Naive thymus-derived CD4-positive, alpha-beta T cell (primary cell): ENCODE measurements at places on chromosomes 4 and X. TPM values are rescaled to one million over a fixed set of nuclear protein-coding genes. Genes with fewer than 3 reads are reported as not detected.

Gene UGT8
- not detected for polyA plus RNA-seq

Gene SHROOM4
- polyA plus RNA-seq: not detected

Gene CSAG1
- polyA plus RNA-seq: not detected

DNA sequence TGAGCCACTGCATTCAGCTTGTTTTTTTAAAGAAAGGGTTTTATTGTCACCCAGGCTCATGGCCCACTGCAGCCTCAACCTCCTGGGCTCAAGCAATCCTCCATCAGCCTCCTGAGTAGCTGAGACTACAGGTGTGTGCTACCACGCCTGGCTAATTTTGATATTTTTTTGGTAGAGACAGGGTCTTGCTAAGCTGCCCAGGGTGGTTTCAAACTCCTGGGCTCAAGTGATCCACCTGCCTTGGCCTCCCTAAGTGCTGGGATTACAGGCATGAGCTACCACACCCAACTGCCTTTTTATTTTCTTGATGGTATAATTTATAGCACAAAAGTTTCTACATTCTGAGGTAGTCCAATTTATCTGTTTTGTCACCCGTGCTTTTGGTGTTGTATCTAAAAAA is 38.9 kb downstream of the SAT1 start:
- no peak overlapping the region for H3K27ac ChIP-seq
- H3K4me3 ChIP-seq: no peak overlapping the region
- no peak for DNase-seq
- H3K36me3 ChIP-seq: no peaks in the 10 kb centered on the region
- H3K27me3 ChIP-seq: no peaks in the 10 kb centered on the region

GRCh38 chrX:141662781-141663180 is 35.8 kb downstream of the SPANXD start:
- no peak for DNase-seq
- no peaks in the 10 kb centered on the region for H3K4me1 ChIP-seq
- H3K4me3 ChIP-seq: no peak overlapping the region

- H3K4me1 ChIP-seq: no peaks in the 10 kb centered on the region
- H3K27me3 ChIP-seq: no peaks in the 10 kb centered on the region
- no peaks in the 10 kb centered on the region for H3K36me3 ChIP-seq
- no peak for DNase-seq
These were observed 968.2 kb downstream of the STIM2 start for GRCh38 chr4:27828843-27829242.

- no peak overlapping the region for H3K4me3 ChIP-seq
- H3K27ac ChIP-seq: no peak overlapping the region
- DNase-seq: no peak
- no peaks in the 10 kb centered on the region for H3K36me3 ChIP-seq
- no peaks in the 10 kb centered on the region for H3K4me1 ChIP-seq
- H3K27me3 ChIP-seq: no peaks in the 10 kb centered on the region
These were observed 172.2 kb upstream of the CXCL13 start for GRCh38 chr4:77433418-77433733.

GRCh38 chr4:139457318-139457717 is 3.4 kb downstream of the RAB33B start:
- peaks cover 32% of the 10 kb centered on the region for H3K4me1 ChIP-seq
- DNase-seq: no peak
- H3K36me3 ChIP-seq: peaks cover 4% of the 10 kb centered on the region
- H3K27ac ChIP-seq: no peak overlapping the region
- H3K27me3 ChIP-seq: no peaks in the 10 kb centered on the region
- H3K4me3 ChIP-seq: no peak overlapping the region

GRCh38 chr4:94253036-94253435 is 45.4 kb downstream of the SMARCAD1 start:
- H3K36me3 ChIP-seq: peaks cover 4% of the 10 kb centered on the region
- no peak overlapping the region for H3K4me3 ChIP-seq
- no peaks in the 10 kb centered on the region for H3K27me3 ChIP-seq
- H3K27ac ChIP-seq: no peak overlapping the region
- no peak for DNase-seq
- no peaks in the 10 kb centered on the region for H3K4me1 ChIP-seq
